Muscle of back (tissue), 13 donors: ENCODE measurements at places on chromosomes 6 and 20. TPM values are rescaled to one million over a fixed set of nuclear protein-coding genes. Genes with fewer than 3 reads are reported as not detected.

DNA sequence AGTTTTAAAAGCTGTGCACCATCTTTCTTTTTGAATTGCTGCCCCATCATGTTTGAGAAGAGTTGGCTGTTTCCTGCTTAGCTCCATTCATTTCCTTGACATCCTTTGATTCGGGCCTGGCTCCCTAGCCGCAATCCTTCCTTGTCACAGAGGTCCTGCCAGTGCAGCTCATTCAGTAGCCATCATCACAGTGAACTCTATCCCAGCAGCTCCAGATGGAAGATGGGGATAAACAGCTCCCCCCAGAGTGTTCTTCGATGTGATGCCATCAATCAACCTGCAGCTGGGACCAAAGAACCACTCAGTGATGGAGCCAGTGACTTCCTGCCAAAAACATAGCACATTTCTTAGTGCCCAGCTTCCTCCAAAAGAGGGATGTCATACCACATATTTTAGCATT lies 158.8 kb downstream of the FRK start:
- no peak for DNase-seq

DNA sequence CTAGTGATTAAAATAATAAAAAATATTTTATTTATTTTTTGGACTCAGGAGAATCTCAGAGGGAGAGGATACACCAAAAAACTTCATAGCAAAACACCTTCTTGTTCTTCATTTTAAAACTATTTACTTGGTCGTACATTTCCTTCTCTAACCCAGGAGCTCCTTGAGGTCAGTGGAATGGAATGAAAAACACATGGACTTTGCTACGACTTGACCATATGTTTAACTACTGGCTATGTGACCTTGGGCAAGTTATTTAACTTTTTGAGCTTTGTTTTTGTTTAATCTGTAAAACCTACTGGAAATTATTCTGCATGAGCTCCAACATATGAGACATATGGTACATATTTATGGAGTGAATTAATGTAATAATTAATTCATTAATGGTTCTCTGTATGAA lies 1005.5 kb upstream of the CITED2 start:
- no peak for DNase-seq

Gene CFB
- polyA plus RNA-seq: 1.4 TPM

Gene NT5E
- 43.6 TPM for polyA plus RNA-seq

- DNase-seq: no peak
Measured at GRCh38 chr20:10883166-10883565, 209.4 kb upstream of the JAG1 start.

DNA sequence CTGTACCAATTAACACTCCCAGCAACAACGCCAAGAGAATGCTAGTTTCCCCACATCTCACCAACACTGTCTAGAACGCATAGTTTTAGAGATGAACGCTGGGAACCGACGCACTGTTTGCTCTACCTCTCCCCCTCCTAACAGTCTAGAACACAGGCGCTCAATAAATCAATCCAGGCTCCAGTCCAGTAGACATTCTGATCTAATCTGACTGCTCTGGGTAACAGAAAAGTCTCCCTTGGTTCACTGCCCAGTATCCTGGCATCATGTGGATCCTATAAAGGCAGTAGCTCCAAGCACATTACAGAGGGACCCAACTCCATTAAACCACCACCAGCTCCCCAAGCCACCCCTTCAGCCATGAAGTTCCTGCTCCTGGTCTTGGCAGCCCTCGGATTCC lies at the start of gene DEFB132:
Gene DEFB132, plus strand, starts transcription at position 306 of the 400 bp plus-strand sequence. Its CDS starts 55 bp downstream, at position 361.
- no peak for DNase-seq

Gene C4B
- polyA plus RNA-seq: 10.2 TPM

DNA sequence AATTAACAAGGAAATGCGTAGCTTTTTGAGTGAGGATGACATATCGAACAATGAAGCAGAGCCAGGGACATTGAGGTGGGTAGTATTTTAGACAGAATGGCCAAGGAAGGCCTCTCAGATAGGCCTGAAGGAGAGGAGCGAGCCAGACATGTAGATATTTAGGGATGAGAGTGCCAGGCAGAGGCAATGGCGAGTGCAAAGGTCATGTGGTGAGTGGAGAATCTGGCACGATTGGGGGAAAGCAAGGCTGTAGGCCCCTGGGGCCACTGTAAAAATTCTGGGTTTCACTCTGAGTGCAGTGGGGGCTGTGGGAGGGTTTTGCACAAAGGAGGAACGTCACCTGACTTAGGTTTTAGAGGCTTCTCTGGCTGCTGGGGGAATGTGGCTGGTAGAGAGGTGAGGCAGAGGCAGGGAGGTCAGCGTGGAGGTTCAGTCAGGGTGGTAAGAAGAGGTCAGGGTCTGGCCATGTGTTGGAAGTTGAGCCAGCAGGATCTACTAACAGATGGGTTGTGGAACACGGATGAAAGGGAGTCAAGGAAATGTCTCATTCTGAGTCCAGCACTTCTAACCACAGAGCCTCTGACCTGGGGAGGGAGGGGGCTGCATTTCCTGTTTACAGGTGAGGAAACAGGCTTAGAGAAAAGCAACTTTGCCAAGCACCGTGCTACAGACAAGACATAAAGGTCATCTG lies 11.3 kb downstream of the SIRPA start:
- no peak for DNase-seq

Gene CST4
- not detected for polyA plus RNA-seq

DNA sequence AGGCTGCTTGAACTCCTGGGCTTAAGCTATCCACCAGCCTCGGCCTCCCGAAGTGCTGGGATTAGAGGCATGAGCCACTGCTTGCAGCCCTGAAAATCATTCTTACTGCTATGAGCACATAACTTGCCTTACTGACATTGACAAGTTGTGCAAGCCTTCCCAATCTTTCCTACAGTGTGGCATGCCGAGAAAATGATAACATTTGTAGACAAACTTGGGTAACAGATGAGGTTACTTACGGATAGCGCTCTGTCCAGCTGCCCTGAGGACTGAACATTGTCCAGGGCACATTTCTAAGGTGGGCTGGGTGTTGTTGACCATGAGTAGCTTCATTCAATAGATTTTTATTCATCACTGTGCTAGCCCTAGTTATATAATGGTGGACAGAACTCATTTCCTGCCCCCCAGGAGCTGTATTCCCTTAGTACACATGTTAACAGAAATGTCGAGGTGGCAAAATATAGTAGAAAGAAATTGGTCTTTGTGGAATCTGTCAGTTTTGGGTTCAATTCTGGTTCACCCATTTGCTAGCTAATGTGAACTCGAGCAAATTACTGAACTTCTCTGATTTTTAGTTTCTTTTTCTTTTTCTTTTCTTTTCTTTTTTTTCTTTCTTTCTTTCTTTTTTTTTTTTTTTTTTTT lies 118.4 kb upstream of the AKIRIN2 start:
- DNase-seq: no peak

- no peak for DNase-seq
Measured at GRCh38 chr6:83047065-83047754, 18.4 kb downstream of the UBE3D start.
